ENCODE measurements at places on chromosomes 5 and 9. TPM values are rescaled to one million over a fixed set of nuclear protein-coding genes. Genes with fewer than 3 reads are reported as not detected.

TRAF1 gene
- 1.4 TPM for total RNA-seq

DNA sequence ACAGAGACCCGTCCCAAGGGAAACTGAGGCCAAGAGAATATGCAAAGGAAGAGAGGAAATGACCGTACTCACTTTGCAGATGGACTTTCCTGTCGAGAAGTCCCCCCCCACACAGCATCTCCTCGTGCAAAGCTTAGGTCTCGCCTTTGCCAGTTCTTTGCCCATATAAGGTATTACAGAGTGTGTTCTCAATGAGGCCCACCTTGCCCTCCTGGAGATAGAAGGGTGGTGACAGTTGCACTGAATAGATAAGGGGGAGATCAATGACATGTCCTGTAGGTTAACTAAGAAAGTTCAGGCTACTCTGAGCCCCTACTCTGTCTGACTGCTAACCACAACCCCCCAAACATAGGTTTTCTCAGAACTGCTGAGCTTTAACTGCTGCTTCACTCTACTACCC, 68.2 kb upstream of the SPTLC1 start:
- no peak overlapping the region for H3K4me3 ChIP-seq
- H3K36me3 ChIP-seq = peaks cover 13% of the 10 kb centered on the region
- H3K27ac ChIP-seq = no peak overlapping the region
- DNase-seq = no peak
- H3K27me3 ChIP-seq = peaks cover 9% of the 10 kb centered on the region

PBX3 gene
- 37.6 TPM for total RNA-seq

FOXD4 gene
- total RNA-seq = 0.49 TPM

GRCh38 chr5:103525361-103525760, 37.2 kb downstream of the NUDT12 start:
- no peaks in the 10 kb centered on the region for H3K36me3 ChIP-seq
- no peak overlapping the region for H3K4me3 ChIP-seq
- no peaks in the 10 kb centered on the region for H3K4me1 ChIP-seq
- DNase-seq = no peak

DNA sequence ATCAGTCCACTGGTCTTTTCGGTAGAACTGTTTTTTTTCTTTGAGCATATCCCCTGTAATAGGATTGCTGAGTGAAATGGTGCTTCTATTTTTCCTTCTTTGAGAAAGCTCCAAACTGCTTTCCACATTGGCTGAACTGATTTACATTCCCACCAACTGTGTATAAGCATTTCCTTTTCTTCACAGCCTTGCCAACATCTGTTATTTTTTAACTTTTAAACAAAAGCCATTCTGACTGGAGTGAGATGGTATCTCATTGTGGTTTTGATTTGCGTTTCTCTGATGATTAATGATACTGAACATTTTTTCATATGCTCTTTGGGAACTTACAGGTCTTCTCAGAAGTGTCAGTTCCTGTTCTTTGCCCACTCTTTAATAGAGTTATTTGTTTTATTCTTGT, 764.7 kb downstream of the MTRR start:
- no peaks in the 10 kb centered on the region for H3K36me3 ChIP-seq
- H3K27me3 ChIP-seq = no peaks in the 10 kb centered on the region
- H3K27ac ChIP-seq = peak overlapping the region; percentile 87
- peaks cover 23% of the 10 kb centered on the region for H3K4me1 ChIP-seq
- H3K4me3 ChIP-seq = peak overlapping the region; percentile 85
- no peak for DNase-seq

GRCh38 chr5:76953551-76954382, 922 bp downstream of the CRHBP start:
- peaks cover 16% of the 10 kb centered on the region for H3K4me1 ChIP-seq
- H3K27me3 ChIP-seq = peaks cover 13% of the 10 kb centered on the region
- no peak overlapping the region for H3K27ac ChIP-seq
- H3K4me3 ChIP-seq = peak overlapping the region; percentile 93
- H3K36me3 ChIP-seq = peaks cover 10% of the 10 kb centered on the region

- no peak for DNase-seq
- no peaks in the 10 kb centered on the region for H3K36me3 ChIP-seq
- no peak overlapping the region for H3K4me3 ChIP-seq
- no peaks in the 10 kb centered on the region for H3K4me1 ChIP-seq
- H3K27ac ChIP-seq = no peak overlapping the region
- no peaks in the 10 kb centered on the region for H3K27me3 ChIP-seq
Observed at GRCh38 chr5:14932902-14933469, 61.4 kb upstream of the ANKH start.

- peak overlapping the region; percentile 50 for H3K4me3 ChIP-seq
- no peak for DNase-seq
- peaks cover 47% of the 10 kb centered on the region for H3K4me1 ChIP-seq
- H3K27ac ChIP-seq = peak overlapping the region; percentile 92
- peaks cover 14% of the 10 kb centered on the region for H3K36me3 ChIP-seq
- peaks cover 2% of the 10 kb centered on the region for H3K27me3 ChIP-seq
Observed at GRCh38 chr9:106916466-106917235, 53.7 kb downstream of the ZNF462 start.

GRCh38 chr5:158115468-158115867, 256.5 kb upstream of the CLINT1 start:
- no peak overlapping the region for H3K4me3 ChIP-seq
- H3K27me3 ChIP-seq = no peaks in the 10 kb centered on the region
- H3K4me1 ChIP-seq = peaks cover 6% of the 10 kb centered on the region
- H3K27ac ChIP-seq = no peak overlapping the region
- no peaks in the 10 kb centered on the region for H3K36me3 ChIP-seq

NEUROG1 gene
- not detected for total RNA-seq

- H3K36me3 ChIP-seq = no peaks in the 10 kb centered on the region
- H3K27me3 ChIP-seq = no peaks in the 10 kb centered on the region
- H3K4me1 ChIP-seq = no peaks in the 10 kb centered on the region
Observed at GRCh38 chr5:87004101-87004500, 263.6 kb upstream of the RASA1 start.

GABRA1 gene
- total RNA-seq = not detected

GRCh38 chr9:8660383-8660782, 860.8 kb upstream of the DMAC1 start:
- no peak overlapping the region for H3K27ac ChIP-seq
- H3K27me3 ChIP-seq = no peaks in the 10 kb centered on the region
- no peak overlapping the region for H3K4me3 ChIP-seq
- no peak for DNase-seq

GRCh38 chr5:150523472-150524350, 15.8 kb downstream of the NDST1 start:
- peaks cover 45% of the 10 kb centered on the region for H3K36me3 ChIP-seq
- peaks cover 7% of the 10 kb centered on the region for H3K27me3 ChIP-seq
- no peak overlapping the region for H3K4me3 ChIP-seq

DNA sequence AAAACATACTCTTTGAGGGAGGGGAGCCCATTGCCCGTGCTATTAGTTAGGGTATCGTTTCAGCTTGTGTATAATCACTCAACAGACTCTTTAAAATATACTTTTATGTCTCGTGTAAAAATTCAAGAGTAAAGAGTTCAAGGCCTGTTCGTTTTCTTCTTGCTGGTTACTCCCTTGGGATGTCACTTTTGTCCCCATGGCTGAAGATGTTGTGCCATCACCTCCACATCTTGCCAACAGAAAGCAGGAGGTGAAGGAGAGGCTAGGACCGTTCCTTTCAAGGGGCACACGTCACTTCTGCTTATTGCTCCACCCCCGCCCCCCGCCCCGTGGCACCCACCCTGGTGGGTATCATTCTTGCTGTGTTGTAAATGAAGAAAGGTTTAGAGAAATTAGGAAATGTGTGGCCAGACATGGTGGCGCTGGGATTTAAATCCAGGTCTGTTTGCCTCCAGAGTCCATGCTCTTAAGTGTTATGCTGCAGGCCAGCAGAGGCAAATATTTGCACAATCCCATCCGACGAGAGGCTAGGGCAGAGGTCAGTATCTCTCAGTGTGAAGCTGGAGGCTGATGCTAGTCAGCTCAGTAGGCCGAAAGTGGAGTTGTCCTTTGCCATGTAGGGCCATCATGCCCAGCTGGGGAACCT, 3.0 kb downstream of the MLANA start:
- H3K36me3 ChIP-seq = peaks cover 7% of the 10 kb centered on the region
- H3K4me3 ChIP-seq = no peak overlapping the region
- no peak overlapping the region for H3K27ac ChIP-seq
- H3K27me3 ChIP-seq = peaks cover 7% of the 10 kb centered on the region

DNA sequence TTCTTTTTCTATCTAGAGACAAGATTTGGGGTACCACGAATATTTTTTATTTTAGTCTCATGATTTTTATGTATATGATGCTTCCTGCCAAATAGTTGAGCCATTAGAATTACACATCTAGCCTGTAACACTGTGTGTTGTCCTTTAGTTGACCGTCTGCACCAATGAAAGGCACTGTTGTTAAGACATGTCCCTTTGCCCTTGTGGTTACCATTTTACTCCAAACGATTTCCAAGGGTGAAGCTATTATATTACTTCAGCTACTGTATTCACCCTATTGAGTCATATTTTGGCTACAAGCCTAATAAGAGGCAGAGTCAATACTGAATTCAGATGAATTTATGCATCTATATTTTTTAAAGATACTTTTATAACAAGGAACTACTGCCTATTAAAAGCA, 207.6 kb downstream of the CETN3 start:
- no peaks in the 10 kb centered on the region for H3K36me3 ChIP-seq
- DNase-seq = no peak
- H3K4me1 ChIP-seq = peaks cover 6% of the 10 kb centered on the region
- no peak overlapping the region for H3K27ac ChIP-seq

DNA sequence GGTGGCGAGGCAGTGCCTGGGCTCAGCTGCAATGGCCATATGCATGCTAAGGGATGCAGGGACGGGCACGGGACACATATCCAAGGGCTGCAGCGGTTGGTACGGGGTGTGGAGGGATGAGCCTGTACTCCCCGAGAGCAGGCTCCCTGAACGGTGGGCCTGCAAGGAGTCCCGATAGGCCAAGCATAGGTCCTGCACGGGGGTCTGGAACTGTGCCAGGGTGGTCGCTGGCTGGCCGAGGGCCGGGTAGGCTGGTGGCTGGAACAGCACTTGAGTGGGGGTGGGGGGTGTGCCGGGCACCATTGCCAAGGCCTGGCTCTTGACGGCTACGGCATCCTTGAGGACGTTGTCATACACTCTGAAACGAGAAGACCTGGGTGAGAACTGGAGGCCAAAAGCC, 24.1 kb downstream of the FABP6 start:
- H3K27me3 ChIP-seq = peaks cover 2% of the 10 kb centered on the region
- no peak for DNase-seq
- no peak overlapping the region for H3K27ac ChIP-seq
- H3K36me3 ChIP-seq = peaks cover 47% of the 10 kb centered on the region
- H3K4me3 ChIP-seq = no peak overlapping the region
- no peaks in the 10 kb centered on the region for H3K4me1 ChIP-seq

ZNF608 gene
- total RNA-seq = 88.0 TPM

- H3K4me3 ChIP-seq = no peak overlapping the region
- H3K4me1 ChIP-seq = no peaks in the 10 kb centered on the region
- H3K36me3 ChIP-seq = no peaks in the 10 kb centered on the region
- no peak overlapping the region for H3K27ac ChIP-seq
- no peaks in the 10 kb centered on the region for H3K27me3 ChIP-seq
Observed at GRCh38 chr5:84825606-84826005, 440.9 kb upstream of the EDIL3 start.

SPAG8 gene
- 0.59 TPM for total RNA-seq

Measured in endothelial cell (in vitro differentiated cells).